Kasumi-1 (cell line): ENCODE measurements at places on chromosomes 16 and 17.
A peak's percentile ranks its signal among the peaks of the same experiment; 100 is the strongest.

- DNase-seq, result peak; percentile 22
Measured at GRCh38 chr16:14284930-14285512, 213.9 kb downstream of the MRTFB start.

GRCh38 chr17:42522798-42523278 lies 13.2 kb upstream of the NAGLU start:
- DNase-seq, result no peak

GRCh38 chr16:23408823-23409298 lies 44.1 kb downstream of the COG7 start:
- DNase-seq, result no peak

DNA sequence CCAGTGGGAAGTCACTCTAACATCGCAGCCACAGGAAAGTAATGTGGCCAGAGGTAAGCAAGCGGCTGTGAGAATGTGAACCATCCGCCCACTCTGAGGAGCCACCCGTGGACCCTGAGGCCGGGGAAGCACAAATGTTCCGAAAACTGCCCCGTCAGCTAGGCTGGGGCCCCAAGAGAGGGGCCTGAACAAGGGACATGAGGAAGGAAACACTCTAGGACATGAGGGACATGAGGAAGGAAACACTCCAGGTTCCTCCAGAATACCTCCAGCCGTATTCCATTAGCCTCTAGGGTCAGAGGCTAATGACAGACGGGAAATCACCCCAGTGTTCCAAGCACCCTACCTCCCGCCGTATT lies 317 bp downstream of the TEFM start:
- no peak for DNase-seq

- no peak for DNase-seq
Measured at GRCh38 chr16:31190061-31190460, 10.1 kb downstream of the FUS start.

DNA sequence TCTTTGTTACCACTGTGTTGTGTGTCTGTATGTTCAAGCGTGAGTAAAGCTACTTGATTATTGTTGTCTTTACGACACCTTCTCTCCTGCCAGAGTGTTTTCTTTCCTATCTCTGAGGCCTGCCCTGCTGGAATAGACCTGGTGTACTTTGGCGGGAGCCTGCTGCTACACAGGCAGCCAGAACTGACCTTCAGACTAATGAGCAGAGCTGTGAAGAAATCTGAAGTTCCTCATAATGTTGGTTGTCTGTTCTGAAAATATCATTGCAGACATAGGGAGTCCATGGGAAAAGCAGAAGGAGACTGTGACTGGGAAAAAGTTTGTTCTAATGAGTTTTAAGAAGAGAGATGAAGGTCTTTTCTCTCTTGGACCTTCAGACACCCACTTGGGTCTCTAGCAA lies 9.8 kb downstream of the RHOT1 start:
- DNase-seq, result peak; percentile 64

GRCh38 chr17:64192589-64192988 lies 62.6 kb upstream of the ERN1 start:
- DNase-seq, result no peak

- DNase-seq, result no peak
Measured at GRCh38 chr16:49482690-49483089, 109.1 kb downstream of the C16orf78 start.

- no peak for DNase-seq
Measured at GRCh38 chr17:17417718-17418181, 59.0 kb upstream of the MED9 start.

DNA sequence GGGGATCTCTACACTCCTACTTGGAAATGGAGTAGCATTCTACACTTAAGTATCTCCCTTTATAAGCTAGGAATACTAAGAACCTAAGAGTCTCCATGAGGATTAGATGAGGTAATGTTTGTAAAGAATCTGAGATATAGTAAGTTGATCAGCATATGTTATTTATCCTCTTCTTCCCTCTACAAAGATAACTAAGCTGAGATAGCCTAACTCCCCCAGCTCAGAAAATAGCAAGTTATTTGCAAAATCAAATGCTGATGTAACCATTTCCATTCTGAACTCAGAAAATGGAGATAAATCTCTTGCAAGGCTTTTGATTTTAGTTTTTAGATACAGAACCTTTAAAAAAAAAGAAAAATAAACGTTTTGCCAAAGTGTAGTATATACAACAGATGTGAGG lies 526.0 kb downstream of the MAF start:
- no peak for DNase-seq

DNA sequence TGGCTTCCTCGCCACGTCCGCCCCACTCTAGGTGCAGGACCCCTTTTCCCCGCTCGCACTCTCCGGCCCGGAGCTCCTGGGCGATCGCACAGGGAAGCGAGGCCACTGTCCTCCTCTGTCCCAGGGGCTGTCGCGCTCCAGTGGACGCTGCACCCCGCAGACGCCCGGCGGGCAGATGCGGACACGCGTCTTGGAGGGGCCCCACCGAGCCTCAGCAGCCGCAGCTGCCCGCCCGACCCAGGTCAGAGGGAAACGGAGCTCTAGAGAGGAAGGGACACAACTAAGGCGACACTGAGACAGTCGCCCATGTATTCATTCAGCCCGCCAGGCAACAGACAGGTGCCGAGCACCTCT lies 726 bp upstream of the SLC13A5 start:
- DNase-seq, result no peak

DNA sequence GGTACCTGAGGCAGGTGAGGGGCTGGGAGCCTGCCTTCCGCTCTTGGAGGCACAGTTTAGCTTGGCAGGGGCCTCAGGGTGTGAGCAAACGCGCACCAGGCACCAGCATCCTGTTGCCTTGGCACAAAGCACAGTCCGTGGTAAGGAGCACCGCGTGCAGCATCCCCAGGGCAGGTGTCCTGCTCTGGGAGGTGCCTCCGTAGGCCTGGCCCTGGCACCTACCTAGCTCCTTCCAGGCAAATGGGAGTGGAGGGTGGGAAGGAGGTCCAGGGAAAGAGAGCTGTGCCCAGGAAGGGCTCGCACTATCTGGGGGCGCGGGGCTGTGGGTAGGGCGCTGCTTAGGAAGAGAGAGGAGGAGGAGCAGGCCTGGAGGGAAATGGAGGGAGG lies 3.1 kb upstream of the GSE1 start:
- DNase-seq, result no peak

DNA sequence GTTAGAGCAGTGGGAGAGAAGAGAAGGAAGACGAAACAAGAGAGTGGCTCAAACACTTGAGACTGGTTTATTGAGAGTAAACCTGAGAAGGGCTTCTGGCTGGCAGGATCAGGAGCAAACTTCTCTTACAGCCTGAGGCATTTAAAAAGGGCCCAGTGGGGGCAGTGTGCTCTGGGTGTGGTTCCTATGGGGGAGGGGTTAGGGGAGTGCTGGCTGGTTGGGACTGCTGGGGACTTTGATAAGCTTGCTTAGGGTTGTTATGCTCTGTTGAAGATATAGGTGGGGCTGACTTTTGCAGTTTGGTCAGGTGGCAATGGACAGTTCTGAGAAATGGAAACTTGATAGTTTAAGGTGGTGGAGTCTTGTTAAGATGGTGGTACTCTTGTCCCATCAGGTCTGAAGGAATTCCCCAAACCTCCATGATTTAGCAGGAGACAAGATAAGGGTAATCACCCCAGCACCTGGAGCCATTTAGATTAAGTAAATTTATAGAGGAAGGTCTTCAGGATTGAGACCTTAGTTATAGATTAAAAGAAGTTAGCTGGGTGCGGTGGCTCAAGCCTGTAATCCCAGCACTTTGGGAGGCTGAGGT lies 79.3 kb downstream of the EMP2 start:
- no peak for DNase-seq

- DNase-seq, result peak; percentile 50
Measured at GRCh38 chr16:25126820-25127232, 15.3 kb downstream of the LCMT1 start.

GRCh38 chr16:3065069-3065741 lies at the start of gene IL32:
TSS of gene IL32 (plus strand) at chr16:3065640. CDS start at chr16:3065812, 172 bp downstream.
- no peak for DNase-seq
